AML-193 (cell line): ENCODE measurements at places on chromosomes 11 and 22.

DNA sequence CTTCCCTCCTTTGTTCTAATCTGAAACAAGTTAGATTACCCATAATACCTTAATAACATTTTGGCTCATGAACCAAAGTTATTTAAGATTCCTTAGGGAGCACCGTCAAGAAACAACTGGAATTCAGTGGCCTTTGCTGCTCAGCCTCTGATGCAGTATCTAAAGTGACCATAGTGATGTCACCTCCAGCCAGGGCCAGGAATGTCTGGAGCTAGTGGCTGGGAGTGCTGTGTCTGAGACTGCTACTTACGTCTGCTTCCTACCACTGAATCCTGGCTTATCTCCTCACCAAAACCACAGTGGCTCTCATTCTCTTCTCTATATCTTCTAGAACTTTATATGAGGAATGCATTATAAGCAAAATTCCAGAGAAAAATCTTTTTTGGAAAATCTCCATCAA, 658.0 kb downstream of the DLG2 start:
- DNase-seq = no peak

DNA sequence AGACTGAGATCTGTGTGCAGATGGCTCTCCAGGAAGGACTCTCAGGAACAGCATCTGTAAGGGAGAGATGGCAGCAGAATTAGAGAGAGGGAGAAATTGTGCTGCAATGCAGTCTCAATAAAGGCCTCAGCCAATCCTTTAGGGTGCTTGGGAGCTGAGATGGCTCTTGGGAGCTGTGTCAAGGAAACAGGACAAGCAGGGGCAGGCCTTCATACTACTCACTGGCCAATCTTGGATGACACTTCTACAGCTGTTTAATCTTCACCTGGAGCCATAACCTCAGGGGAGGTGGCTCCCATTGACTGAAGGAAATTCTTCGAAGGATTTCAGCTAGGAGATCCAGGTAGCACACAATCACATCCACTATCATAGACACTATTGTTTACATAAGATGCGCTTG, 10.0 kb downstream of the OR5B21 start:
- no peak for DNase-seq

GRCh38 chr22:29788339-29789279, 21.4 kb downstream of the UQCR10 start:
- DNase-seq = no peak

GRCh38 chr11:91742155-91742554, 482.5 kb upstream of the FAT3 start:
- DNase-seq = no peak

DNA sequence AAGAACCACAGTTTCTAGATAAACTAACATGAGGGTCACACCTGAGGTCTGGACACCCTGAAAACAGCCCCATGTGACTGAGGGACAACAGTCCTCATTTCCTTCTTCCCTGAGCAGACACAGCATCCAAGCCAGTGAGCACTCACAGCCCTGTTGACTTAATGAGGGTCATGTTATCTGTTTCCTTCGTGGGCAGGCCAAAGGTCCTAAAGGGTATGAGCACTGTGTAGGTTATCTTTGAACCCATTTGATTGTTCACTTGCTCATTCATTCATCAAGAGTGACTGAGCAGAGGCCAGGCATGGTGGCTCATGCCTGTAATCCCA, 170.7 kb upstream of the B3GAT1 start:
- DNase-seq = no peak

- DNase-seq = no peak
These were observed 69.0 kb upstream of the GRAMD1B start for GRCh38 chr11:123361110-123361509.

DNA sequence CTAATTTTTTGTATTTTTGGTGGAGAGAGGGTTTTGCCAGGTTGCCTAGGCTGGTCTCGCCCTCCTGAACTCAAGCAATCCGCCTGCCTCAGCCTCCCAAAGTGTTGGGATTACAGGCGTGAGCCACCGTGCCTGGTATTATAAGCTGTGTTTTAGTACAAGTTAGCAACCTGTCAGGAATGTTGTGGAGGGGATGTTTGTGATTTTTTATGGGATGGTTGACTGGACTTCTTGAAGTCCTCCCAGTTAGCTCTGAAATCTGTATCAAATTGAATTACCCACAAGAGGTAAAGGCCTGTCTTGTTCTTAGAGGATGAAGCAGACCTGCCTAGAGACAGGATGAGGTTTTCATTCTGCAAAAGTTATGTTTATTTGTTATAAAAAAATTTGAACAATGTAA, 34.1 kb upstream of the IL18BP start:
- no peak for DNase-seq

DNA sequence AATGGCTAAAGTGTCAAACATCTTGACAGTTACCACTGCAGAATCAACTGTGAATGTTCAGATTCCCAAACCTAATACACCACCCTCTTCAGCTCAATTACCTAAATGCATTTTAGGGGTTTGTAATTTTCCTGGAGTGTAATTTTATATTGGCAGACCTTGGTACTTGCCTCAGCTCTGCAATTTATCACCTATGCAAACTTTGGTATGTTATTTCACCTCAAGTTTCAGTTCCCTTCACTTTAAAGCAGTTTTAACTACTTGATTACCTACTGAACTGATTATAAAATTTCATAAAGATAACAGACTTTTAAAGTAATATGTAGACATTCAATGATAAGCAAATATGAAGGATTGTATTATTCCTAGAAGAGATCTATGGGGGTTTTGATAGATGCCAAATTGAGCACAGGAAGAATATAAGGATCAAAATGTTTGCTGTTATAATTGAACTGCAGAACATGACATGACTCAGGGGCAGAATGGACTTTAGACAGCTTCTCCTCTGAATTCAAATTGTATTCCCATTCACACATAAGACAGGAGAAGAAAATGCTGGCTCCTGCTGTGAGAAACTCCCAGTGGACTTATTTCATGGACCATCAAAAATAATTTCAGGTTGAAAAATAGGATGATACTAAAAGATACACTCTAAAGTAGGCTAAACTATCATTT, 491.5 kb upstream of the LUZP2 start:
- DNase-seq = no peak

DNA sequence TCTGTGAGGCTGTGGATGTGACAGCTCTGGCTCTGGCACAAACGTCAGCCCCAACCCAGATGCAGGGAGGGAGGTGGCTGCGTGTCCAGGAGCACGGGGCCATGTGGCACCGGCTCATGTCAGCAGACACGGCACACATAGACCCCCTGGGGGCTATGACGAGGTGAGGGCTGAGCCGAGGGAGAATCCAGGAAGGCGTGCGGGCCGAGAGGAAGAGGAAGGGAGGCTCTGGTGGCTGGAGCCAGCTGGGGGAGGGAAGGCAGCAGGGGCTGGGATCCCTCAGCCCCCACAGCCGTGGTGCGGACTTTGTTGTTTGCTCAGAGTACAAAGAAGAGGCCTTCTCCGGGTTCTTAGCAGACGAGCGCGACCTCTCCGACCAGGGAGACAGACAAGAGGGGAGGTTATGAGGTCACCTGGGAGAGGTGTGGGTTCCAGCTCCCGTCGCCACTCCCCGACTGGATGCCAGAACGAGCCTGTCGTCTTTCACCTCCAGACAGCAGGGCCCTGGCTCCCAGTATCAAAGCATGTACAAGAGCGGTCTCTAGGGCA, 46.1 kb downstream of the CDKN1C start:
- no peak for DNase-seq

DNA sequence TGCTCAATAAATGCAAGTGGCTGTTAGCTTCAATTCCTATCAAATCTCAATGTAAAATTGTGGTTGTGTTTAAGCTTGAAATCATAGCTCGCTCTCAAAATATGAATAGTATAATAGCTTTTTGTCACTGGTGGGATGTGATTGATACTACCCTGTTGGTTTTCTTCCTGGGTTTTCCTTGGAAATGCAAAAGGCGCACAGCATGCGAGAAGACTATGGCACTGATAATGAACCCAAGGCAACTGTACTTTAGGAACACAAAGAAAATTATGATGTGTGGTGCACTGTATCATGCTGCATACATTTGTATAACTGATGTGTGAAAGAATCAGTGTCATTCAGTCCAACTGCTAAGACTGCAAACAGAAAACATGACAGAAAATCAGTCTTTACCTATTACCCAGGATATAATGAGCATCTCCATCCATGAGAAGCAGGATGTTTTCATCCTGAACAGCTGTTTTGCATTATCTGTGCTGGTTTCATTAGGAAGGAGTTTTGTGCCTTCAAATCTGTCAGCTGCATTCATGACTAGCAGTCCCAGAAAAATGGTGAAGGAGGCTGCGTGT, 101.2 kb downstream of the TRPC6 start:
- DNase-seq = no peak

DNA sequence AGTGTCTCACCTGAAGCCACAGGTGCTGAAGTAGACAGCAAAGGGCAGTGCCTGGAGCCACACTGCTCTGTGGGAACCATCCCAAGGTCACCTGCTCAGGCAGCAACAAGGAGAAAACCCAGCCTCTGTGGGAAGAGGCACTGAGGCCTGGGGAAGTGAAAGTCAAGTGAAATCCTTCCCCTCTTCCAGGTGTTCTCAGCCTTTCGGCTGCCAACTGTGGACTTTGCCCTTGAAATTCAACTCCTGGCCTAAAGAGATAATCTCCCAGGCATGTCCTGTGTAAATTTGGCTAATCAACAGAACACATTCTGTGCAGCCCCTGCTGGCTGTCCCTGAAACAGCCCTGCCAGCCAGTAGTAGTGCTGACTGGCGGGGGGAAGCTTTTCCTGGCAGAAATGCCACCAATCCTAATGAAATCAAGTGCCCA, 112.1 kb downstream of the RPL27A start:
- no peak for DNase-seq

DNA sequence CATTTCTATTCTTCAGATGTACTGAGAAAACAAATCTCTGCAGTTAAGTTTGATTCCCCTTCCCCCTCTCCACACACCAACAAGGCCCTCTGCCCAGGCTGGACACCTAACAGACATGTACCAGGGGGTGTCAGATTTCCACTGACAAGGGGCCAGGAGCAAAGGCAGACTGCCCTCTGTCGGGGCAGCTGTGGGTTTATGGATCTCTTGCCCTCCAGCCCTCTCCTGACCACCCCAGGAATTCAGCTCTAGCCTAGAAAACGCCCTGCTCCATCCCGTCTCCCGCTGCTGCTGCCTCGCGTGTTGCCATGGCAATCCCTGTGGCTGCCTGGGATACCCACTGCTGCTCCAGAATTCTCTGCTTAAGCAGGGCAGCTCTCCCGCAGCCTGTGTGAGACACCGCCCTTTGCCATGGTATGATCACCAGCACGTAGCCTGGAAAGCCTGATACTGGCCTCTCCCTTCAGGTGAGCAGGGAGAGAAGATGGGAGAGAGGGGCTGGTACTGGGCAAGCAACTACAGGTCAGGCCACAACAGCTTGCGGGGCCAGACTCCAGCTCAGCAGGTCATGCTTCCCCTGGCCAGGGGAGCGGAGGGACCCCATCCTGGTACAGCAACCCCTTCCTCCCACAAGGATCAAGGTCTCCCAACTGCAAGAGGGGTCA, 41.6 kb downstream of the BUD13 start:
- no peak for DNase-seq

DNA sequence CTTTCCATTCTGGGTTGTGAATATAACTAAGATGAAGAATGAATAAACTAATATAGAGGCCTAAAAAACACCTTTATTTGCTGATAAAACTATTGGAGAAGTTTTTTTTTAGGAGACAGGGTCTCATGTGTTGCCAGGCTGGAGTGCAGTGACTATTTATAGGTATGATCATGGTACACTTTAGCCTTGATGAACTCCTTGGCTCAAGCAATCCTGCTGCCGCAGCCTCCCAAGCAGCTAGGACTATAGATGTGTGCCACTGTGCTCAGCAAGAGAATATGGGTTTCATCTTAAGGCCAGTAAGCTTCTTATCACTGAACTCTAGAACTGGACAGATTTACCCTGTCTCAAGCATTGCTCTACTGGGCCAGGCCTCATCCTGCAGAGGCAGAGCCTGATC, 26.6 kb downstream of the CCDC90B start:
- no peak for DNase-seq

DNA sequence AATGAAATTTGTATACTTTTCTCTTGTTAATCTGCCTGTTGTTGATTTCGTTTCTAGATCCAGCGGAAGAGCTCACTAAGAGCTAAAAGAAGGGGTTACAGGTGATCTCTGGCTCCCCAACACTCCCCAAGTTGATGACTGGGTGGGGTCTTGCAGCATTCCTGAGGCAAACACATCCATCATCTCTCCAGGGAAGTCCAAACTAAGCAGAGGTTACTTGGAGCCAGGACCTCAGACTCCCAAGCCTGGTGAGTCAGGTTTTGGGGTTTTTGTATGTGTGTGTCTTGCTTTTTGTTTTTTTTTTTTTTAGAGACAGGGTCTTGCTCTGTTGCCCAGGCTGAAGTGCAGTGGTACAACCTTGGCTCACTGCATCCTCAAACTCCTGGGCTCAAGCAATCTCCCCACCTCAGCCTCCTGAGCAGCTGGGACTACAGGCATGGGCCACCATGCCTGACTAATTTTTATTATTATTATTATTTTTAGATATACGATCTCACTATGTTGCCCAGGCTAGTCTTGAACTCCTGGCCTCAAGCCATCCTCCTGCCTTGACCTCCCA, 11.5 kb upstream of the RPS3 start:
- no peak for DNase-seq

- no peak for DNase-seq
These were observed 57.4 kb downstream of the CLMP start for GRCh38 chr11:123137431-123138224.

- DNase-seq = no peak
These were observed 230.0 kb downstream of the CTTN start for GRCh38 chr11:70628176-70628854.

GRCh38 chr11:116882386-116882785, 45.0 kb upstream of the APOA1 start:
- no peak for DNase-seq

DNA sequence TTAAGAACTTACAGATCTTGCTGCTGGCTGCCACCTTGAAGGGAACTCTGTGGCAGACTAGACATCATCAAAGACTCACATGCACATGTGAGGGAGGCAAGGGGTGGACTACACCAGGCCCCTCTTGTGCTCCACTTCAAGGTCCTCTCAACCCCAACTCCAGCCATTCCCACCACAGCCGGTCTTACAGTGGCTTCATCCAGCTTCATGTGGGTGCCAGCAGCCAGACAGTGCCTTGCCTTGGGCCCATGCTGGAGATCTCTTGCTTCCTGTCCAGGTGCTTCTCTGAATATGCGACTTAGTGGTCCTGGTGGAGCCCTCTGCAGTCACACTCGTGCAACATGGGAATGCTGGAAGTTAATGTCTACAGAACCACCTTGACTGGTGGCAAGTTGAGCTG, 44.6 kb upstream of the WNT7B start:
- no peak for DNase-seq

GRCh38 chr11:112639469-112639868, 321.8 kb upstream of the NCAM1 start:
- DNase-seq = no peak

DNA sequence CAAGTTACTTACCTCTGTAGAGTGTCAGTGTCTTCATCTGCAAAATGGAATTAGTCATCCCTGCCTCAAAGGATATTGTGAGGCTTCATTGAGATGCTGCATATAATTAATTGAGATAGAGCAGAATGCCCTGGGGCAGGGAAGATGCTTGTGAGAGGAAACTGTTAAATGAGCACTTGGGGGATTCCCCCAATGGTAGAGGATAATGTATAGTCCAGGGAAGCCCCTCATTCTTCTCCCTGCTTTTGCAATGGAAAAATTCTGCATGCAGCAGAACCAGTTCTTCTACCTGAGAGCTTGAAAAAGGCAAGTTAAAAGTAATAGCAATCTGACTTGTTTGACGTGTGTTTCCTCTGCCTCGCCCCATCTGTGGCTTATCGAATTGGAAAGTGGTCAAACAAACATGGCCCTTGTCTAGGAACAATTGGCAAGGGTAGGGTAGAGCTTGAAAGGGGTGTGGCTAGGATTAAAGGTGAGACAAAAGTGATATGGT, 90.9 kb downstream of the NAV2 start:
- DNase-seq = no peak
